ENCODE measurements at places on chromosomes 13 and 19. TPM values are rescaled to one million over a fixed set of nuclear protein-coding genes. Genes with fewer than 3 reads are reported as not detected.

GRCh38 chr13:83377491-83377890 is 504.8 kb downstream of the SLITRK1 start:
- DNase-seq: no peak

DNA sequence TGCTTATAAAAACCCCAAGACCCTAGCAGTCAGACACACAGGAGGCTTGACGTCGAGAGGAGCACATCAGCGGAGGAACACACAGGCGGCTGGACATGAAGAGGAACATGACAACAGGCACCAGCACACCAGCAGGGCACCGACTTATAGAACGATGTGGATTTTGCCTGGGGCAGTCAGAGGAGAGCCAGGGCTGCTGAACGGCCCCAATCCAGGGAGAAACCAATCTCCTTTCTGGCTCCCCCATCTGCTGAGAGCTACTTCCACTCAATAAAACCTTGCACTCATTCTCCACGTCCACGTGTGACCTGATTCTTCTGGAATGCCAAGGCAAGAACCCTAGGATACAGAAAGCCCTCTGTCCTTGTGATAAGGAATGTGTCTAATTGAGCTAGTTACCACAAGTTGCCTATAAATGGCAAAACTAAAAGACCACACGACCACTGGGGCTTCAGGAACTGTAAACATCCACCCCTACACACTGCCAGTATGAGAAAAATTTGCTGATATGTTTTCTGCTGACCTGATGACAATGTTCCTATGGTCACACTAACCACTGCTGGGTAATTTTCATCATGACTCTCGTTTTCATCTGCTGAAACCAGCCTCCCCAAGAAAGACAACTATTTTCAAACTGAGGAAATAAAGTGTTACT is 35.8 kb upstream of the CEACAM21 start:
- DNase-seq: no peak

DNA sequence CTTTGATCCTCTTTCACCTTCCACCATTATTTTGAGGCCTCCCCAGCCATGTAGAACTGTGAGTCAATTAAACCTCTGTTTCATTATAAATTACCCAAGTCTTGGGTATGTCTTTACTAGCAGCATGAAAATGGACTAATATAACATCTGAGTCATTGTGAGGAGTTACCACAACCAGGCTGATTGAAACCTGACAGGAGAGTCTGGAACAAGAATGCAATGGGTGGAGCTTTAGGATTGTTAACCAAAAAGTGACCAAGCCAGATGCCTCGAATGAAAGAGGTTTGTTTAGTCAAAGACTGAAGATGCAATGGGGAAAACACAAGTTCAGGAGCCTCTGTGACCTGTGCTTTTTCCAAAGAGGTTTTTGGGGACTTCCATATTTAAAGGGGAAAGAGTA is 659.0 kb downstream of the SLITRK6 start:
- no peak for DNase-seq

GRCh38 chr19:38809592-38810252 is 3.0 kb downstream of the LGALS4 start:
- no peak for DNase-seq

DNA sequence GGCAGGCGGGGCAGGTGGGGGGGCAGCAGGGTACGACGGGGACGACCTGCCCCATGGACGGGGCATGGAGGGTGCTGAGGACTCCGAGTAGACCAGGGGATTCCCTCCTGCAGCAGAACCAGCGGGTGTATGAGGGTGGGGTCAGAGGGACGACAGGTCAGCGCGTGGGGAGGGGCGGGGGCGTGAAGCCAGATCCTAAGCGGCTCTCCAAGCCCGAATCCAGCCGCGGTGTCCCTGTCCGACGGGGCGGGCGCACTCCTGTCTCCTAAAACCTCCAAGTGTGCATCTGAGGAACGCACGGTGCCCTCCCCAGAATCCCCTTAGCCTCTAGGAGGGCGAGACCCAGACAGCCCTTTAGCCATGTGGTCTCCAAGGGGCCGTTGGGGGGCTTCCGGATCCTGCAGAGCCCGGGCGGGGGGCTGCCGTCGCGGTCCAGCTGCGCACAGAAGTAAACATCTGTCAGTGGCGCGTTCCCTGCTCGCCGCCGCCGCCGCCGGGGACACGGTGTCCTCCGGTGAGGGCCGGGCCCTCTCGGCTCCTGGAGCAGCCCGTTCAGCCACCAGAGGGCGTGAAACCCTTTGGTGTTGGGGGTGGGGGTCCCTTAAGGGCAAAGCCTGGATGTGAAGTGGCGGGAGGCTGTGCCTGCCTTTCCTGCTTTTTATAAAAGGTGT is 730 bp downstream of the NRTN start:
- DNase-seq: no peak

GRCh38 chr13:78657699-78658629 is 991 bp downstream of the OBI1 start:
- no peak for DNase-seq

FGF21 gene
- not detected for total RNA-seq

- peak; percentile 75 for DNase-seq
Measured at GRCh38 chr13:80338781-80339562, 2.0 kb downstream of the SPRY2 start.

DNA sequence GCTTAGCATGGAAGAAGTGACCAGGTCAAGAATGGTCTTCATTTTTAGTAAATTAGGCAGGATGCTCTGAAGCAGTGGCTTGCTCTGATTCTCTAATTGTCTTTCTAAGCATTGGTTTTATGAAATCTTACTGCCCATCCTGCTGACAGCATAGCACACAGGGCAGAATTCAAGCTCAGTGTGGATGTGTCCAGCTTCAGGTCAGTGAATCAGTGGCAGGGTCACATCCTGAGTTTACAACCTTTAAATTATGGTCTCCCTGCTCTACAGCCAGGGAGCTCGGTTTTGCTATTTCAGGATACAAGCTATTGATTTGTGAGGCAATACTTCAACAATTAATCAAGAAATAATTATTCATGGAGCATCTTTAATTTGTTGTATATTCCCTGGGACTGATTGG is 202.3 kb upstream of the RXFP2 start:
- no peak for DNase-seq

NLRP4 gene
- not detected for total RNA-seq

- no peak for DNase-seq
Measured at GRCh38 chr13:110168999-110169933, 137.7 kb downstream of the COL4A1 start.

GRCh38 chr19:37095859-37096258 is 17.6 kb downstream of the ZNF420 start:
- no peak for DNase-seq

GRCh38 chr19:33312065-33312464 is 9.7 kb upstream of the CEBPA start:
- no peak for DNase-seq

SH2D3A gene
- 4.9 TPM for total RNA-seq

DNA sequence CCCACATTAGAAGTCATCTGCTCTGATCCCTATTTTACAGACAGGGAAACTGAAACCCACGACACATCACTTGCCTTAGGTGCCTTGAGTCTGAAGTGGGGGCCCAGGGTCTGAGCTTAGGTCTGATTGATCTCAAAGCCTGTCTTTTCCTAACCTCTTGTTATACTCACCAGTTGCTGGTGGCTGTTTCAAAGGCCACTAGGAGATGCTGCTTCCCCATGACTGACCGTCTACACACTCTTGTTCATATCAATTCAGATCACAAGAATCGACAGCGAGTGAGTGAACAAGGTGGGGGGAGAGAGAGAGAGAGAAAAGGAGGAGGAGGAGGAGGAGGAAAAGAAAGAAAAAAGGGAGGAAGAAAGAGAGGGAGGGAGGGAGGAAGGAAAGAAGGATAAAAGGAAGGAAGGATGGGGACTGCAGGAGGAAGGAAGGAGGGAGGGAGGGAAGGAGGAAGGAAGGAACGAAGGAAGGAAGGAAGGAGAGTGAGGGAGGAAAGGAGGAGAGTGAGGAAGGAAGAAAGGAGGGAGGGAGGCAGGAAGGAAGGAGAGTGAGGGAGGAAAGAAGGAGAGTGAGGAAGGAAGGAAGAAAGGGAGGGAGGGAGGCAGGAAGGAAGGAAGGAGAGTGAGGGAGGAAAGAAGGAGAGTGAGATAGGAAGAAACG is 3.3 kb downstream of the OR10H1 start:
- DNase-seq: no peak

DNA sequence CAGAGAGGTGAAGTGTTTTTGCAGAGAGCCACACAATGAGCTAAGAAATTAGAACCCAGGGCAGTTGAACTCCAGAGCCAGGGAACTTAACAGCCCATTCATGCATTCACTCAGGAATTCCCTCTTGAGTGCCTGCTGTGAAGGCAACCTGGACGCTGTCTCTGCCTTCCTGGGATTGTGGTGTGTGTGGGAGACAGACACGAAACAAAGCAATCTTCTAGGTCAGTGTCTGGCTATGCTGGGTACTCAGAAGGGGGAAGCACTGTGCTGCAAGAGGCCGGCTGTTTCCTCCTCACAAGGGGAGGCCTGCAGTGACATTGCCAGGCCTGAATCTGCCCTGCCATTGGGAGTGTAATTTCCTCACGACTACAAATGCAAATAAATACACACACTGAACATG is 9.7 kb downstream of the BCKDHA start:
- no peak for DNase-seq

LILRB1 gene
- total RNA-seq: 0.54 TPM

ODAD3 gene
- 0.82 TPM for total RNA-seq

GRCh38 chr13:50914848-50915247 is 5.3 kb downstream of the RNASEH2B start:
- no peak for DNase-seq

COL4A1 gene
- total RNA-seq: 151 TPM

DNA sequence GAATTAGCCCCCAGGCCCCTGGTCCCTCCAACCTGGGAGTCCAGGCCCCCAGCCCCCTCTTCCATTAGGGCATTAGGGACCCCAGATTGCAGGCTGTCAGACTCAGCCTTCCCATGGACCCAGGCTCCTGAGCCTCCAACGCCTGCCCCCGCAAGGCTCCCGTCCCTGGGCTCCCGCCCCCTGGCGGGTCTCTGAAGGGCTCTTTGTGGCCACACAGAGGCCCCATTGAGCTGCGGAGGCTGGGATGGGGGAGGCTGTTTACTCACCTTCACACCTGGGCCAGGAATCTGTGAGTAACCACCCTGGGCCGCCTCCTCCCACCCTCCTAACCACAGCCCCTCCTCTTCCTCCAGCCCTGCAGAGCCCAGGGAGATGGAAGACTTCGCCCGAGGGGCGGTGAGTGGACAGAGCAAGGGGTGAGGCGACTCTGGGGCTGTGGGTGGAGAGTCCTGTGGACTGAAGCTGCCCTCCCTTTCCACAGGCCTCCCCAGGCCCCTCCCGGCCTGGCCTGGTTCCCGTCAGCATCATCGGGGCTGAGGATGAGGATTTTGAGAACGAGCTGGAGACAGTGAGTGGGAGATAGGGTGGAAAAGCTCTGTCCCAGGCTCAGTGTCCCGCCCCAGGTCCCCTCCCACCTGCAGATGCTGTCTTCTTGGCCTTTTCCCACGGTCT is 4.9 kb downstream of the ARHGEF1 start:
- DNase-seq: no peak

ZNF208 gene
- total RNA-seq: 0.54 TPM

DNA sequence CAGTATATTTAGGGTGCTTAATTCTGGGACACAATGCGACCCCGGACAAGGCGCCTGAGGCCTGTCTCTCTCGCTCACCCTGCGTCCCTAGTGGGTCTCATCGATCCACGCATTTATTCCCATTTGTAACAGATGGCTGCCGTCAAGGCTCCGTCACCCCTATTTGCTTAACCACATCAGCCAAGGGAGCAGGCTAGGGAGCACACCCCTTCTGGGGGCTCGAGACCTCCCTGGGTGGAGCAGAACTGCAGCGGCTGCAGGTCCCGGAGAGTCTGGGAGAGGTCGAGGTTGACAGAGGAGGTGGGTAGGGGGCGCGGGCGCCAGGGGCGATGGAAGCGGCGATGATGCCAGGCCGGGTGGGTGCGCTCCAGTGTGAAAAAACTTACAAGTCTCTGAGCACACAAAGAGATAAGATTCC is 507 bp downstream of the ALG5 start:
- DNase-seq: no peak

CXCL17 gene
- not detected for total RNA-seq

- DNase-seq: no peak
Measured at GRCh38 chr13:36515466-36515865, 83.2 kb downstream of the CCNA1 start.

DNA sequence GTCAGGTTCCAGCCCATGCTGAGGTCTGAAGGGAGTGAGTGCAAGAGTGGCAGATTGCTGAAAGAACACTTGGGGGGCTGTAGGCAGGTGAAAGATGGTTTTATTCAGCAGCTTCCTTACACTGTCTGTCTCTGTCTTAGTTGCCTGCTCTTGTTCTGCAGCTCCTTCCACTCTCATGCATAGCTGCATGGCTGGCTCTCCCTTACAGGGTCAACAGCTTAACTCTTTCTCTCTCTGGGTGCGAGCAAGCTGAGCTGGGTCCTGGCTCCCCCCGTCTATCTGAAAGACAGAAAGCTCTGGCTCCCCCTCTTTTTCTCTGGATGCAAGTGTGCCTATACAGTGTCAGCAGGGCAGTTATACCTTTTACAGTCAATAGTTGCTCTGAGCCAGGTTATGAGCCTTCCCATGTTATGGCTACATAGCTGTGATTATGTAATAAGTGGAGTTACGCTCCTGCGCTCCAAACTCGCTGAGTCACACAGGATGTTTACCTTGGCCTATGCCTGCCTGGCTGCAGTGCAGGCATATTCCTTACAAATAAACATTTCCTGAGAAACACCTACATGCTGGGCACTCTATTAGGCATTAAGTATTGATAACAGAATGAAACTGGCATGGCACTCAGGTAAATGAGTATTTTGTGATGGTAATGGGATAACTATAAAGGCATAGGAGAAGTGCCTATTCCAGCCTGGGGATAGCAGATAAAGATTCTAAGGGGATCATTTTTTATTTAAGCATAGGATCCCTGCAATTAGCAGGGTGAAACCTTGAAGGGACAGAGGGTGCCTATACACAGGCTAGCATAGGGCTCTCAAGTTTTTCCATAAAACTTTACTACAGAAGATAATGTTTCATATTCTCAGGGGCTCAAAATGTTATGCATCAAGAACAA is 826.9 kb upstream of the PCDH9 start:
- DNase-seq: no peak

- DNase-seq: peak; percentile 39
Measured at GRCh38 chr13:34748073-34748472, 194.0 kb upstream of the NBEA start.

DNA sequence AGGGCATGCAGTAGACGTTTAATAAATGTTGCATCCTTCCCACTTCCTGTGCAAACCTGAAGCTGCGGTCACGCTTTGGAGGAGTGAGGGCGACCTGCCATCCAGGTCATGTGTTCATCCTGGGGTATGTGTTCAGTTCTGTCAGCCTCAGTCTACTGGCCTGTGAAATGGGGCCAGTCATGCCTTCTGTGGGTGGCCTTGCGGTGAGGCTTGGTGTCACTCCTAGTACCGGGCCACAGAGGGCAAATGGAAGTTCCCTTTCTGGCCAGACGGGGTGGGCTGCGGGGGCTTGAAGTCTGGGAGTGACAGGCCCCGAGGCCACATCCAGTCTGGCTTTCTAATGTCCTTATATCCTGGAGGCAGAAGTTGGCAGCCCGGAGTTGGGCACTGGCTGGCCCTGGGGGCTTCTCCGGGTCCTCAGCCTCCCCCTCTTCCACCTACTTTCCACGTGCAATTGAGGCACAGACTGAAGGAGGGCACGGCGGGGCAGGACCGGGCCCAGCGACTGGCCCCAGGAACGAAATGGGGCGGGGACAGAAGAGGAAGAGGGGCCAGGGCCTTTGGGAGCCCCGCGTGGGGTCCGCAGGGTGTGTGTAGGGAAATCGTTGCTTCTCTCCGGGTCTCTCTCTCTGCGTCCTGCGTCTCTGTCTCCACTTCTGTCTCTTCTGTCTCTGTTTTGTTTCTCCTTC is 11.1 kb downstream of the PDE4A start:
- DNase-seq: no peak

GRCh38 chr19:1085676-1086442 is 9.3 kb downstream of the POLR2E start:
- DNase-seq: no peak

- DNase-seq: no peak
Measured at GRCh38 chr19:34148658-34149185, 23.6 kb upstream of the LSM14A start.

GRK1 gene
- 0.45 TPM for total RNA-seq

Measured in cerebellum (tissue), 4 donors.